Calu3 (cell line): ENCODE measurements at places on chromosomes 5 and 9.

DNA sequence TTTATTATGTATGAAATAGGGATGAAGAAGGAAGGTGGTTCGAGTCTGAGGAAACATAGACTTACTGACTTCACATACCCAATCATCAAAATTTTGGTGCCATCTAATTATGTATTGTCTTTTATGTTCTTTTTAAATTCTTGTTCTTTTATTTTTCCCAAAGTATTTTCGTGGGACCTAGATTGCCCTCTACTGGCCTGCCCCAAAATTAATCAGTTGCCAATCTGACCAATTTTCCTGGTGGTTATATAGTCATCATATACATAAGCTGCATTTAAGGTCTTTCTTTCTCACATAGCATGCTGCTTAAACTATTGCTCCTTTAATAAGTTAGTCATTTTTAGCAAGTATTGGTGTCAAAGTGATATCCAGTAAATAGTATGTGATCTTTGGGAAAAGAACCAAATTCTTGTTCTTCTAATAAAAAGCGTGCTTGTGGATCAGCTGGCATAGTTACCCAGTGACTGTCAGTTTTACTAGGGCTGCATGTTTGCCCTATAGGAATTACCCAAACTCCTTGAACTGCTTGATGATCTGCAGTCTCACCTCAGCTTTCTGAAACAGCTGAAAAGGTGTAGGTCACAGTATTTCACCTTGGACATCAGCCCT, 223.5 kb downstream of the SH3GL2 start:
- no peak for DNase-seq

GRCh38 chr5:110663525-110663924, 62.9 kb downstream of the TMEM232 start:
- DNase-seq = no peak

GRCh38 chr5:96187309-96188027, 225.8 kb upstream of the ELL2 start:
- no peak for DNase-seq

DNA sequence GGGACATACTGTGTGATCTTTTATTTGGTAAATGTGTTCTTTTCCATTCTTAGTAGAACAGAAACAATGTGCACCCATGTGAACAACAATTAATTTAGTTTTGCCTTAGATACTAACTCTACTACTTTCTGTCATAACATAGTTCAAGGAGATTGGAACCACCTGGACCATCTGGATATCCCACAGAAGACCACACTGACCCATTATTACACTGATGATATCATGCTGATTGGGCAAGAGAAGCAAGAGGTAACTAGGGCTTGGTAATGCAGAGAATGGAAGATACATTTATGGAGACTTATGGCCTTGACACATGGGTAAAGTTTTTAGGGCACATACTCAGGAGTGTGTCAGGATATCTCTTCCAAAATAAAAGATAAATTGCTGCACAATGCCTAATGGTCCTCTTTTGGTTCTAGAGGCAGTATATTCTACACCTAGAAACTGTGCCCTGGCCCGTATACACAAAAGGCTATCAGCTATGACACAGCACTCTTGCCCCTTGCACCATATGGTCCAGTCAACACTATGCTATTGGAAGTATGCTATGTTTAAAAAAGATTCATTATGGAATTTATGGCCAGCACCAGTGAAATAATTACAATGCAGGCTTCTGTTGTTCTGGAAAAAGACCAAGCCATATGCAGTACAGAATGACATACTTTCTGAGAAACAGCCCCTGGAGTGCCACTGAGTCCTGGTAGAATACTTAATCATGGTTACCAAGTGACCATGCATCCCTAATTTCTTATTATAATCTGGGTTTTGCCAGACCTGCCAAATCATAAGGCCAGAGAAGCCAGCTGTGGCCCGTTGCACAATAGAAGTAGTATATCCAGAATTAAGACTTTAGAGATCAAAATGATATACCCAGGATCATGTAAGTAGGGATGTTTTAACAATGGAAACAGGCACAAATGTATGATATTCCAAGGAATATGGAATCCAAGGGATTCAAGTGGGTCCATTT, 41.6 kb upstream of the MROH2B start:
- no peak for DNase-seq

DNA sequence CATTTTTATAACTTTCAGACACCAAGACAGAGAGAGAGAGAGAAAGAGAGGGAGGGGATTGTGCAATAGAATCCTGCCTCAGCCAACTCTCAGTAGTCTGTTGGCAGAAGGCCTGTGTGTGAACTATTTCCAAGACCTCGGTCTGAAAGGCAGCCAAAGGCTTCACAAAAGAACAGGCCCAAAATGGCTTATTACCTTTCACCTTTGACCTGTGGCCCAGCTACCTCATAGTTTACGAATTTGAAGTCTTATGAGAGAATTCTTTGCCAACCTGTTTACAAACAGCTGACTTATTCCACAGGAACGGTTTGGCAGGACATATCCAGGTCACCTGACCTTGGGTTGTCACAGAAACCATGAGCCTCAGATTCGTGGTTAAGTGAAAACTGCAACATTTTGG, 48.6 kb downstream of the NR2F1-AS1 start:
- no peak for DNase-seq
